ENCODE measurements at places on chromosomes 5 and 9. TPM values are rescaled to one million over a fixed set of nuclear protein-coding genes. Genes with fewer than 3 reads are reported as not detected.

DNA sequence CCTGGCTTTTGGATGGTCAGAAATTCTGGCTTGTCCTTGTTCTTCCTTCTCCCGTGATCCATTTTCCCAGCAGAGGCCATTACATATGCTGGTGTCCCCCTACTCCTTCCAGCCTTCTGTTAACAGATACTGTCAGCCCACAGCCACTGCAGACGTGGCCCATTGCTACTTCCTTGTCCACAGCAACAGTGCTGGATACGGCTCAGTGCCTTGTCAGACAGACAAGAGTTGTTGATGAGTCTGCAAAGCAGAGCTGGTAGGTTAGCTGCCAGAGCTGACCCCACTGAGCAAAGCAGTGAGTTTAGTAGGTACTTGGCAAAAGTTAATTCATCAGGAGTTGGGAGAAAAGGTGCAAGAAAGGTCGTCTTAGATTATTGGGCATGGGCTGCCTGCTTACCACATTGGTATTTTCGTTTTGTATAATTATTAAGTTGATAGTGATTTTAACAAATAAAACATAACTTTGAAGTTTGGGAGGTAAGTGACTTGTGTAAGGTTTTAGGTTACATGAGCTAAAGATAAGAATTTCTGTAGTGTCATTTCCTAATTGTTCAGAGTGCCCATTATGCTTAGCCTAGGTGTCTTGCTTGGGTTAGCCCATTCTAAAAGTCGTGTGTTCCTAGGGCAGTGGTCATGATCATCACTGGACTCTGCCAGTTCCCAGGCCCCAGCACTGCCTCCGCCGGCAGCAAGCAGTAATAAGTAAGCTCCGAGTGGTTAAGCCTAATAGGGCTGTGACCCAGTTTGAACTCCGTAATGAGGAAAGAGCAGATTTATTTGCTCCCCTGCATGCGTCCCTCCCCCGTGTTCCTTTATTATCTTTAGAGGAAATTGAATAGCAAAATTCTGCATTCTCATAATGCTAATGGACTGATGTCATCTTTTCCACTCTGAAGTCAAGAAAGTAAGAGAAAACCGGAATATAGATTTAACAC, 292.0 kb downstream of the FANCC start:
- peak; percentile 83 for DNase-seq

DNA sequence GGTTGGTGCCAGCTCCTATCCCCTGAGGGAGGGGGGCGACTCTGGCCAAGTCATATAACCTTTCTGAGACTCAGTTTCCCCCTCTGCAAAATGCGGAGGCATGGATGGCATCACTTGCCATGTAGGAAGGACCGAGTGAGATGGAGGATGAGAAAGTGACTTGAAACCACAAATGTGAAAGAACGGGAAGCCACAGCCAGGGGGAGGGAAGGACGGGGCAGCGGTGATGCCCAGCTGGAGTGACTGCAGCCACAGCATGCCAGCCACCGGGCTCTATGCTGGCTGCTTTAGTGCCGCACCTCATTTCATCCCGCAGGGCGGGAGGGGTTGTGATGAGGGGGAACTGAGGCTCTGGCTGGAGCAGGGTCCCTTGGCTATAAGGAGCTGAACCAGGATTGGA, 74.5 kb downstream of the HMCN2 start:
- no peak for DNase-seq

DNA sequence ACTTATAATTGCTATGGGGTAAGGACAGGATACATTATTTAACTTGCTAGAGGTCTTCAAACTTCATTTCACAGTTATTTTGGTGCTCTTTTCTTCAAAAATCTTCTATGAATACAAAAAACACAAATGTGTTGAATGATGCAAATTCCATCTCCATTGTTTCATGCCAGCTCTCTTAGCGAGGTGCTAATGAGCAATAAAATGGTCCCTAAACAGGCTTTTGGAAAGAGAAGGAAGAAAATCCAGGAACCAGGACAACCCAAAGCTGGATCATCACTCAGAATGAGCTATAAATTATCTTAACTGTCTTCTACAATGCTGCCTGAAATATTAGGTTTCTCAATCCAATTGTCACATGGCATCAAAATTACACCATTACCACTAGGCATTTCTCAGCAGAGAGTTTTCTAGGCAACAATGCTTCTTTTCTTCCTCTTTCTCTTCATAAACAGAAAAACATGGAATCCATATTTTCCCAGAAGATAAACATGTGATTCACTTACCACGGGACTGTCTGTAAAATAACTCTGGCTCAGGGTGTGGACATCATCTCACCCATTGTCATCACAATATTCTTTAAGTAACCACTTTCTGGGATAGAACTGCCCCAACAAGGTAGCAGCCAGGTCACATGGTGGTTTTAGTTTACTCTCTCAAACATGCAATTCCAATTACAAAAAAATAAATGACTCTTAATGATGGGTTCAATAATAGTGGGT, 249.4 kb downstream of the NPR3 start:
- no peak for DNase-seq

DNA sequence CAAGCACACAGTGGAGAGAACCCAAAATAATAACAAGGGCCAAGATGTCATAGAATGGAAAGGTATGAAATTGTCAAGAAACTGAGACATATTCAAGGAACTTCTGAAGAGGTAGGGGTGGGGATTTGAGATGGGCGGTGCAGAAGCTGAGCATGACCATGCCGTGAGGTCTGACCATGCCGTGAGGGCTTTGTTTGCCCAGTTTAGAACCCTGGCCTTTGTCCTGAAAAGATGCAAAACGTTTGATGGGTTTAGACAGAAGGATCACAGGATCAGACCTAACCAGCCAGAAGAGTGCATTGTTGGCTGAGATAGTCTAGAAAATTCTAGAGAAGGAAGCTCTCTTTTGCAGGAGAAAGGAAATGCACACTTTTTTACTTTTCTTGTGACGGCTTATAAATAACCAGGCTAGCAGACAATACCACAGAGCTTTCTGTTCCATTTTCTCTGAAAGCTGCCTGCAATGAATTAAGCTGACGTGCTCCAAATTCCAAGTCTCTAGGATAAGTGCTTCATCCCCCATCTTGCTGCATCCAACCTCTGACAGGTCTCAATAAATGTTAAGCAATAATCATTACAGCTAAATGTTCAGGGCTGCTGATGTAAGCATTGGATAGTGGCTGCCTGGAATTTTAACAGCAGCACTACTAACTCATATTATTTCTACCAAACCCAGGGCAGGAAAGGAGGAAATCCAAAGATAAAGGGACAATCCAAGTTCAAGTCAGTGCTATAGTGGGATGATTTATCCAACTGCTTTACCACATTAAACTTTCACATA, 110.9 kb upstream of the IL6ST start:
- DNase-seq = peak; percentile 75

DNA sequence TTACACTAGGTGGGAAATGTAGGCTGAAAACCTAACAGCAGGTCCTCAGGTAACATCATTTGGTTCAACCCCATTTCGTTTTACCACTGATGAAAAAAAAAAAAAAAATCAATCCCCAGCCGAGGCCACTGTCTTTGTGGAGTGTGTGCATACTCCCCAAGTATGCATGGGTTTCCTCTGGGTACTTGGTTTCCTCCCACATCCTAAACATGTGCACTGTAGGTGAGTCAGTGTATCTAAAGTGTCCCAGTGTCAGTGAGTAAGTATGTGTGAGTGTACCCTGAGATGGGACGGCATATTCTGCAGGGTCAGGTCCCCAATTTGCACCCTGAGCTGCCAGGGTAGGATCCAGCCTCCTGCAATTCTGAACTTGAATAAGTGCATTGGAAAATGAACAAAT, 966.5 kb upstream of the DMAC1 start:
- no peak for DNase-seq

- DNase-seq = no peak
These were observed 1.8 kb downstream of the CTXN3 start for GRCh38 chr5:127650649-127651048.

DNA sequence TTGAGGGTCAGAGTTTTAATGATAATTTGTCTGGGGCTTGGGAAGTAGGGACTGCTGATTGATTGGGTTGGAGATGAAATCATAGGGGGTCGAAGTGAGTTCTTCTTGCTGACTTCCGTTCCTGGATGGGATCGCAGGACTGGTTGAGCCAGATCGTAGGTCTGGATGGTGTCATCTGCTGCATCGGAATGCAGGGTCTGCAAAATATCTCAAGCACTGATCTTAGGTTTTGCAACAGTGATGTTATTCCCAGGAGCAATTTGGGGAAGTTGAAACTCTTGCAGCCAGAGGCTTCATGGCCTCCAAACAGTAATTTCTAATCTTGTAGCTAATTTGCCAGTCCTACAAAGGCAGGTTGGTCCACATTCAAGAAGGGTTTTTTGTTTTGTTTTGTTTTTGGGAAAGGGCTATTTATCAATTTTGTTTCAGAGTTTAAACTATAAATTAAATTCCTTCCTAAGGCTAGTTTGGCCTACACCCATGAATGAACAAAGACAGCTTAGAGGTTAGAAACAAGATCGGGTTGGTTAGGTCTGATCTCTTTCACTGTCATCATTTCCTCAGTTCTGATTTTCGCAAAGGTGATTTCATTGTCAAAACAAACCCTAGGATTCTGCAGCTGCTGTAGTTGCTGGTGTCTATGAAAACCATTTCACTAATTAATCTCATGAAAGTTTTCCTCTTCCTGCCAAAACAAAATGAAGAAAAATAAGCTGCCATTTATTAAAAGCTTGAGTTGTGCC, 388.0 kb downstream of the TMEM232 start:
- no peak for DNase-seq

- no peak for DNase-seq
These were observed 110.3 kb upstream of the TBC1D2 start for GRCh38 chr9:98365781-98366180.

- DNase-seq = no peak
These were observed 69.7 kb downstream of the GHR start for GRCh38 chr5:42492974-42493373.

DNA sequence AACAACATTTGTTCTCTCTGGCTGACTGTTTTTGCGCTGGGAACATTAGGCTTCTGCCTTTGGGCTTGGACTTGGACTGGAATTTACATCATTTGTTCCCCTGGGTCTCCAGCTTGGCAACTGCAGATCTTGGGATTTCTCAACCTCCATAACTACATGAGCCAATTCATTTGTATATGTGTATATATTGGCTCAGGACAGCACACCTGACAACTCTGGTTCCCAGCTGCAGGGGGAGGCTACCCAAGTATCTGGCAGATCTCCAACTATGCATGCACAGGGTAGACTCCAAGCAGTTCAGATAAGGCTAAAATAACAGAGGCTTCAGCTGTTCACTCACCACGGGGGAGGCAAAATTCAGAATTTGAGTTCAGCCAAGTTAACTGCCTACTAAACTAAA, 31.6 kb upstream of the F2RL1 start:
- DNase-seq = peak; percentile 96

DNA sequence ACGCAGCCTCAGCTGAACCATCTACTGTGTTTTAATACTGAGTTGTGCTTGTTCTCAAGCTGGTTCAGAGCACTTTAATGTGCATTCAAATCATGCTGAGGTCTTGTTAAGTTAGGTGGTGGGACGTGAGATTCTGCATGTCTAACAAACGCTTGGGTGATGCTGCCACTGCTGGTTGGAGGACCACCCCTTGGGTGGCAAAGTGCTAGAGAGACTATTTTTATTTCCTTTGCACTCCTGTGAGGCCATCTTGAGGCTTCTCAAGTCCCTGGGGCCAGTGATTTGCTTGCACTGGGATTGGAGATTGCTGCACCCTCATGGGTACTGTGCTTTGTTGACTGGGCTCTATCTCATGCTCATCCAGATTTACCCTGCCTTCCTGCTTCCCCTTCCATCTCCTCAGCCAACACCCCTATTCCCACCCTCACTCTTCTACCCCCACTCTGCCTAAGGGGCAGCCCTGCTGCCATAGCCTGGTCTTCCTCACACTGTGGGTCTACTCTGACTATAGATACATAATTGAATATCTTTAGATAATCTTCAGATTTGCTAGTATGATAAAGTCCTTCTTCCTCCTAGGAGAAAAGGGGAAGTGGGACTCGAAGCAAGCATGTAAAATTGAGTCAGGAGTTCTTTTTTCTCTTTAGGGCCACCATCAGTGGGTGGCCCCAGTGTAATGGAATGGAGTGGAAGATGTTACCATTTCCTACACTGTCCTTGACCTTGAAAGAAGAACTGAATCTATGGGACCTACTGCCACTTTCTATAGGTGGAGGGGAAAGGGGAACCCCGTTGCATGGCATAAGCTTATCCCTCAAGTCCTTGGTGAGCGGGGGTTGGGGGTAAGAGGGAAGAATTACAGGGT, 45.1 kb upstream of the SUB1 start:
- DNase-seq = peak; percentile 23

GRCh38 chr9:102550886-102551285, 444.2 kb upstream of the CYLC2 start:
- DNase-seq = no peak

GRCh38 chr9:132167192-132167591, 5.3 kb downstream of the NTNG2 start:
- DNase-seq = no peak

The SYK gene
- total RNA-seq = 3.7 TPM

The DMRT3 gene
- total RNA-seq = 0.09 TPM

The ALDH1B1 gene
- total RNA-seq = 15.7 TPM

The CMYA5 gene
- total RNA-seq = 213 TPM

Measured in muscle of leg (tissue), 16 donors.